ENCODE measurements at places on chromosomes 7 and 10.

DNA sequence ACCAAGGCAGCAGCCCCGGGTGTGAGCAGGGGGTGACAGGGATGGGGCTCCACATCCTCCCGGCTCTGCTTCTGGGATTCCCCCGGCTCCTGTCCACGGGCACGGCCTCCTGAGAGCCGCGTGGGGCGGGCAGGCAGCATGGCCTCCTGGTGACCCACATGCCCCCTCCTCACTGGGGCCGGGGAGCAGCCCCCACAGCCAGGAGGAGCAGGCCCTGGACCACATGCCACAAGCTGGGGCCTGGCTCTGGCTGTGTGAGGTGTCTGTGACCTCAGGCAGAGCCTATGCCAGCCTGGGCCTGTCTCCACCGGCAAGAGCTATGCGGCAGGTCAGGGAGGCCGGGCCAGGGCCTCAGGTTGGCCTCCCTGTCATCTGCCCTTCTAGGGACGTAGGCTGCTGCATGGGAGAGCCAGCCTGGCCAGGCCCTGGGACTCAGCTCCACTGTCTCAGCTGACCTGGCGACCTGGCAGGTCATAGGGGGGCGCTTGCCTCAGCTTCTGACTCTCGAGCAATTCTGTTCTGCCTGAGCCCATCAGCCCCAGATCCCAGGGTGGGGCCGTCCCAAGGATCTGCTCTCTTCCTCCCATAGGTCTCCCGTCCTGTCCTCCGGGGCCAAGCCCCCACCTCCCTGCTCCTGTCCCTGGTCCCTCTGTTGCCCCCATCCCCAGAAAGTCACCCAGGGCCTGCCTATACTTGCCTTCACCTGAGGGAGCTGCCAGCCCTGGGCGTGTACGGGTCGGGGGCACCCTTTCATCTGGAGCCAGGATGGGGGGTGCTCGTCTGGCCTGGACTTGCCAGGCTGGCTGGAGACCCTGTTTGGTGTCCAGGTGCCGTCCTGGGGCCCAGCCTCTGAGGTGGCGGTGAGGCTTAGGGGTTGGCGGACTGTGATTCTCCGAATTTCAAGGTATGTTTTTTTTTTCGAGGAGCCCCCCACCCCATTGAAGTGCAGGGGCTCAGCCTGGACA, 3.9 kb upstream of the TMEM184A start:
- no peak for DNase-seq

DNA sequence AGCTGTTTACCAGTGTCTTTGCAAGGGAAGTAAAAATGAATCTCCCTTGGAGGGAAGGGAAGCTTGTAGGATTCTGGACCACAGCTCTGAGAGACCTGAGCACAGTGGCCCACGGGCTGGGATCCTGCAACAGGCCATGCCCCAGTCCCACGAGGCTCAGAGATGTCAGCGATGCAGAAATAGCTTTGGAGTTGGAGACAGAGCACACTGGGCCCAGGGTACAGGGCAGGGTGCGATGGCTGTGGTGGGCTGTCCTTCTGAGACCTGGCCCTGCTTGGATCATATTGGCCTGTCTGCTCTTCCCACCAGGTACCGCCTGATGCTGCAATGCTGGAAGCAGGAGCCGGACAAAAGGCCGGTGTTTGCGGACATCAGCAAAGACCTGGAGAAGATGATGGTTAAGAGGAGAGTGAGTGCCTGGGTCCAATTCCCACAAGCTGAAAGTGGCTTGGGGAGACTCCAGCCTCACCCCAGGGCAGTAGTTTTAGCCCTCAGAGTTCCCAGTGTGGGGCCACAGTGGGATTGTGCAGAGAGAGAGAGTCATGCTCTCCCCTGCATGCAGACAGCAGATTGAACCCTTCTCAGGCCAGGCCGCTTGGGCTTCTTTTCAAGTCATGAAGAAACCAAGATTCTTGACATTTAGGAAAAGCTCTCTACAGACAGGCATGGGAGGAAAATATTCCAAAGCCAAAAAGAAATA, 13.5 kb upstream of the CSGALNACT2 start:
- no peak for DNase-seq

GRCh38 chr7:137606061-137606674, 240.6 kb downstream of the DGKI start:
- peak; percentile 73 for DNase-seq

DNA sequence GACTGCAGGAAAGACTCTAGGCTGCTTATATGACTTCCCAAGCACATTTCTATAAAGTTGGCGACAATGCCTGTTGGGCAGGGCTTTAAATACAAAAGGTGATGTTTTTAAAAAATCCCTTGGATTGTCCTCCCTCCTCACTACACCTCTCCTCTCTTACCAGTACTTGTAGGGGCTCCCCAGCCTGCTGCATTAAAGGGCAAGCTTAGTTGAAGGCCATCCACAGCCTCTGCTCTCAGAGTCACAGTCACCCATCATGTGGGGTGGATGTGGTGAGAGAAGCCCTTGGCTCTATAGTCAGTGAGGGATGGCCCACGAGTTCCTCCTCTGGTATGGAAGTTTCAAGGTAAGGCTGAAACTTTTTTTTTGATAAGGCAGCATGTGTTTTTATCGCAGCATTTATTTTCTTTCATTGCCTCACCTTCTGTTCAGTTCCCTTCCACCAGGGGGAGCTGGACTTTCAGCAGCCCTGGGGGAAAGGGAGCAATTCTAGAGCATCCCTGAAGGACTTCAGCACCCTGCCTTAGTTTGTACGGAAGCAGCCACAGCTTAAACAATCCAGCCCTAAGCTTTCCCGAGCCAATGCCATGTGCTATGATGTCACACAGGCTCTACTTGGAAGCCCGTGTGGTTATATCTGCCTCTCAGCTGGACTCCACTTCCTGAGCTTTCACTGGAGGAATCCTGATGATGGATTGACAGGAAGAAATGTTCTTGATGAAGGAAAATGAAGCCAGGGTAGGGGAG, 131.9 kb downstream of the CALCR start:
- peak; percentile 68 for DNase-seq

GRCh38 chr10:9285690-9286089, 1231.2 kb downstream of the GATA3 start:
- peak; percentile 71 for DNase-seq

DNA sequence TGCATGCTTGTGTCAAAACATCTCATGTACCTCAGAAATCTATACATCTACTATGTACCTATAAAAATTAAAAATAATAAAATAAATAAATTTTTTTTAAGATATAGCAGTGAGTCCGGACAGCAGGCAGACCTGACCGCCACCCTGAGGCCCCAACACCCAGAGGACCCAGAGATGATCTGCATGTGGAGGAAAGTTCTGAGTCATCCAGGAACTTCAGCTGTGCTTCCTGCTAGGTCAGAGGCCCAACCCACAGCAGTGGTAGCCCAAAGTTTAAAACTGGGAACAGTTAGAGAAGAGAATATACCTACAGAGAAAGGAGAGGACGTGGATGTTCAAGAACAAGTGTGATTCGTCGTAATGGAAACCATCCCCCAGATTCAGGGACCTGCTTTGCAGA, 683.7 kb upstream of the NRP1 start:
- no peak for DNase-seq

- no peak for DNase-seq
Observed at GRCh38 chr10:87849001-87849400, 14.3 kb downstream of the KLLN start.

DNA sequence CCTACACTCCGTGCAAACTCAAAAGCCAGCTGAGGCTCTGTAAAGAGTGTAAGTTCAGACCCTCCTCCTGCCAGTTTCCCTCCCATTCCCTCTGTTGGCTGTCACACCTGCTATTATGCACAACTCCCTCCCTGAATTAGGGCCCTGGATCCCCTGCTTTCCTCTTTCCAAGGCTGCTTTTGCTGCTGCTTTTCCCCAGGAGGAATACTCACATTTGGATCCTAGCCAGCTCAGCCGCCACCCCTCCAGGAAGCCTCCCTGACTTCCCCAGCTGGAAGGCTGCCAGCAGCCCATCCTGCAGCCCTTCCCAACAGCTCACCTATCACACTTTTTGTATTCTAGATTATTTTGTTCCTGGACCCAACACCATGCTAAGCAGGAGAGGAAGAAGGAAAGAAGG, 40.9 kb upstream of the WDR11 start:
- DNase-seq: no peak

DNA sequence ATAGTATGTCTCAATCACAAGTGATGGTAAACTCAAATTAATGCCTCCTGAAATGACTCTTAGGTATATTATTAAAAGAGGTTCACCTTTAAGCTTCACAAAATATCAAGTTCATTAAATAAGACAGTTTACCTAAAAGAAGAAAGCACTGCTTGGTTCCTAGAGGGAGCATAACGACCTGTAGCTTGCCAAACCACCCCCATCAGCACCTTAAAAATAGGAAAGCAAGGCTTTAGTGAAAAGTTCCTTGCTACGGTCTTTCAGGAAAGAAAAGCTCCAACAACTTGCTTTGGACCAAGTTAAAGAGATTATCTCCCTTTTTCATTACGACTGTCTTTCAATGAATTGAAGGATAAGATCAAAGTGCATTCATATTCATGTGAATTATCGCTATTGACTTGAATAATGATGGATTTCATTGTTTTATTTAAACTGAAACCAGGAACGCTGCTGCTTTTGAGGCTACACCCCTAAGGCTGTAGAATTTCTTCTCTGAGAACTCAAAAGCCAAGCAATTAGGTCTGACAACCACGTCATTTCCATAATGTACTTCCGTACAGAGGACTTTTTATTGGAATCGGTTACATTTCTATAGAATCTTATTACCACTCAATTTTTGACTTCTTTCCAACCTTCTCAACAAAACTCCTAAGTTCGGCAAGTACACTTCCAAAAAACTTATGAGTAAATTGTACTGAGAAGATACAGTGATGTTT, 7.0 kb upstream of the SPAG6 start:
- DNase-seq: peak; percentile 27

DNA sequence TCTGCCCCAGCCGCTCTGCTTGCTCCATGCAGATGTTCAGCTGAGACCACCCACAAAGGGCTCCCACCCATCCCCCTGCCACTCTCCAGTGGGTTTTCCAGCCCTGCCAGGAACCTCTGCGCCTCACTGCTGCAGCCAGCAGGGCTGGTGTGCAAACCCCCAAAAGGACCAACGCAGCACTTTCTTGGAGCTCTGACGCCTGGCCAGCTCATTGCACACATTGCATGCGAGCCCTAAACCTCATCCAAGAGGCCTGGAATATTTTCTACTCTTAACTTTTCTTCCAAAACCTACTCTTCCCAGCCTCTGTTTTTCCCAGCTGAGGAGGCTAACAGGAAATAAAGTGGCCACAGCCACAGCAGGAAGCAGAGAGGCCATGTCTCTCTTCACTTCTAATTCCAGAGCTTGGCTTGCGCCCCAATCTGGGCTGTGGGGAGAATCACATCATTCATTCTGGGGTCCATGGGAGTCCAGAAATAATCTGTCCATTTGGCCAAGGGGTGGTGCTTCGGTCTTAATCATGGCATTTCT, 4.6 kb upstream of the FAM170B start:
- no peak for DNase-seq

DNA sequence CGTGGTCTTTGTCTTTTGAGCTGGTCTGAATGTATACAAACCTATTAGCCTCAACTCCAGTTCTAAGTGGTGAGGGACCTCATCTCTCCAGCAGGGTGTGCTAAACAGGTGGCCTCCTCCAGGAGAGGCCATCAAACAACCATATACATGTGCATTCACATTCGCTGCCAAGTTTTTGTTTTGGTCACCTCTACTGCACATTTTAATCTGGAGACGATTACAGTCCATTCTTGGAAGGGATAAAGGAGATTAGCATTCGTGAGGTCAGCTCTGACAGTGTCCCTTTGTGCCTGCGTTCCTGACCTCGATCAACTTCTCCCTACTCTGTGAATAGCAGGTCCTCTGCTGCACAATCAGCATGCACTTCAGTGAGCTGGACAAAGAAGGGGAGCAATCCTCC, 60.8 kb downstream of the RHOBTB1 start:
- DNase-seq: peak; percentile 49

GRCh38 chr10:62806251-62806650, 1.7 kb downstream of the ADO start:
- peak; percentile 9 for DNase-seq

GRCh38 chr7:73918926-73919693, 58.2 kb downstream of the TMEM270 start:
- DNase-seq: no peak

GRCh38 chr7:118745927-118746326, 521.4 kb downstream of the ANKRD7 start:
- no peak for DNase-seq

DNA sequence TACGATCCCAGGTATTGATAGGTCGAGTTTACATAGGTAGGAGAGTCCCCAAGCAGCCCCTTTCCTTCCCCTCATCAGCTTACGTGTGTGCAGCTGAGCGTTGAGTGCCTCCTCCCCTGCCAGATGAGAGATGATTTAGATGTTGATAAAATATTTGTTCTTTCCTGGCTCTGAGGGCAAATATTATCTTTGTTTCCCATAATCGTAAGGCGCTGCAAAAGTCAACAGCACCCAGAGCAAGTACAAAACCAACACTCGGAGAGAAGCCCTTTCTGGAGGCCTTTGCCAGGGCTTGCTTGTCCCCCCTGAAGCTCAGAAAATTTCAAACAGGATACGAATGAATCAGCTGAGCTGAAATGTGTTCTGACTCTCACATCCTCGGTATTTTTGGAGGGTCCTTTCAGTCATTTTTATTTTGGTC, 683.2 kb downstream of the LRMDA start:
- no peak for DNase-seq

DNA sequence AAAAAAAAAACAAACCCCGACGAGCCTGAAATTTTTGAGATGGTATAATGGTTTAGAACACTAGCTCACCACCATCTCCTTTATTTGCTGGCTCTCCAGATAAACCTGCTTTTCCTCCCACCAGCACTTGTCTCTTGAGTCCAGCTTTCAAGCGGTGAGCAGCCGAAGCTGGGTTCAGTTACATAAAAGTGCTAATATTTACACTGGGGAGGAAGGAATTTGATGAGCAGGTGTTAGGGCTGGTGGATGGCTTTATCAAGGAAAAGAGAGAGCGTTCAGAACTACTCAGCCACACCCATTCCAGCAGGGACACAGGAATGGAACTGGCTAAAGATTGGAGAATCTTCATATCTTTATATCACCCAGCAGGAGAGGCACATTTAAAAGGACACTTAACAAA, 6.6 kb upstream of the CALML3 start:
- DNase-seq: no peak

DNA sequence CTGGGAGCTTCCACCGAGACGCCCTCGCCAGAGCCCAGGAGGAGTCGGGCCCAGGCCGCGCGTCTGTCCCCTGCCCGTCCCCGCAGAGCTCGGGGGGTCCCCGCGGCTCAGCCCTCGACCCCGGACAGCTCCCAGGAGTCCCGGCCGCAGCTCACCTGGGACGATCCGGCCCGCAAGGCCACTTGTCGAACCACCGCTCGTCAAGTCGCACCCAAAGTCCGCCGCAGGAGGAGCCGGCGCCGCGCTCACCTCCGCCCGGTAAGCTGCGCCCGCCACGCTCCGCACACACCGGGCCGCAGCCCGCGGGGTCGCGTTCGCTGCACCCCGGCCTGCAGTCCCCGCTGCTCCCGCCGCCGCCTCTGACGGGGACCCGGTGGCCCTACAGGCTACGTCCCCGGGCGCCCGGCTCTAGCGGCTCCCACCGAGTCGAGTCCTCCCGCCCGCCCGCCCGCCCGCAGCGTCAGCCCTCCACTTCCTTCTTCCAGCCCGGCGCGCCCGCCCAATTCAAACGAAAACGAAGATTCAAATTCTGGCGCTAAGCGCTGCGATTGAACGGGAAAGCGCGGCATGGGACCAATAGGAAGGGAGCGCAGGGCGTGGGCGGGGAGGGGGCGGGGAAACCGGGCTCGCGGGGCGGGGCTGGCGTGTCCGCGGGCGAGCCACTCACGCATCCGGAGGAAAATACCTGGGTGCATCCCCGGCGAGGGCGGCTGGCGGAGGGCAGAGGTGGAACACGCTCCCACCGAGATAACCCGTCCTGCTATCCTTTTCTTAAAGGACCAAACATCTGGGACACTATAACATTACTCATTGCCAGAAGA, at the start of gene MKI67:
TSS of gene MKI67 (minus strand) at position 480 of the 821 bp plus-strand sequence. CDS start 756 bp downstream, outside the sequence.
- DNase-seq: peak; percentile 98

GRCh38 chr7:72244826-72245398, 167.2 kb downstream of the CALN1 start:
- DNase-seq: no peak

All from hematopoietic multipotent progenitor cell treated with erythropoietin and hydrocortisone succinate and interleukin-3 and kit ligand, for 6 days (in vitro differentiated cells).